CD4-positive, alpha-beta T cell treated with Interleukin-6 at 100 ng/mL for 8 hours (primary cell): ENCODE measurements at places on chromosomes 2 and 18.

DNA sequence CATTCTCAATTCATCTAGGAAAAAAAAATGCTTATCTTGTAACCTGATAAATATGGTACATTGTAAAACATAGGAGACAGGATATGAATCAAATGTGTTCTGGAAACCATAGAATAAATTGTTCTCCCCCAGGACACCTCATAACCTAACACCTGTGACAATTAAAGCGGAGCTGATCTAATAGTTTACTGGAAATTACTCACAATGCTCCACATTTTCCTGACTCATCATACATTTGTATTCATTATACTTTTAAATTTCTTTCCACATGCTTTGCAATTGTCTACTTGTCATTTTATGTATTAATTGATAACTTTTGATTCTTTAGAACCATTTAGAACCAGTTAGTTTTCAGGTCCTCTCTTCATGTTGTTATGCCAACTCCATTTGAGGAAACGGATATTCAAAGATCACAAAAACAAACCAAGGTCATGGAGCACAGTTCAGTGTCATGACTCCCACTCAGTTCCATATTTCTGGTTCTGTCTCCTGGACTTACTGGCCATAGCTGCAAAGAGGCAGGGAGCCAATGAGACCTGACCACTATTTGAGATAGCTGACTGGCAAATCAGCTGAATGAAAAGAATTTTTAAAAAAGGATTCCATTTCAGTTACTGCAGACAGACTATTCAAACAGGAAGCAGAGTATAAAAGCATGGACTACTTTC is 128.5 kb downstream of the CALCRL start:
- DNase-seq: no peak

- no peak for DNase-seq
Measured at GRCh38 chr2:231549446-231550239, 19.4 kb upstream of the NMUR1 start.

- DNase-seq: no peak
Measured at GRCh38 chr18:77366720-77367641, 117.3 kb downstream of the GALR1 start.

- DNase-seq: no peak
Measured at GRCh38 chr2:188077757-188078156, 213.9 kb upstream of the GULP1 start.

GRCh38 chr2:61770746-61771145 is 83.1 kb downstream of the FAM161A start:
- no peak for DNase-seq

GRCh38 chr2:513981-514706 is 163.1 kb downstream of the TMEM18 start:
- DNase-seq: no peak

- no peak for DNase-seq
Measured at GRCh38 chr2:11466307-11467128, 557 bp upstream of the E2F6 start.

DNA sequence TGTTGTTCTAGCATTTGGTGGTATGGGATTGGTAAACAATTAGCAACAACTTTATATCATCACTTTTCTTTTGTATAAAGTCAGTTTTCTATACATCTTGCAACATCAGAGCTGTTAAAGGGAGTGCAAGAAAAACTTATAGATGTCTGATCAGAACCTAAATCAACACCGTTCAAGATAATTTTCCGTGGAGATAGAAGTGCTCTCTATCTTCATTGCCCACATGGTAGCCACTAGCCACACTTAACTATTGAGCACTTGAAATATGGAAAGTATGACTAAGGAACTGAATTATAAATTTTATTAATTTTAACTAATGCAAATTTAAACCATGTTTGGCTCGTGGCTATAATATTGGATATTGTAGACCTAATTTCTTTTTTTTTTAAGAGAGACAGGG is 5.2 kb downstream of the TTC27 start:
- no peak for DNase-seq

- no peak for DNase-seq
Measured at GRCh38 chr2:44786045-44786816, 155.3 kb upstream of the SIX3 start.
